Cardiac muscle cell (in vitro differentiated cells and primary cell): ENCODE measurements at places on chromosomes 4 and X.

DNA sequence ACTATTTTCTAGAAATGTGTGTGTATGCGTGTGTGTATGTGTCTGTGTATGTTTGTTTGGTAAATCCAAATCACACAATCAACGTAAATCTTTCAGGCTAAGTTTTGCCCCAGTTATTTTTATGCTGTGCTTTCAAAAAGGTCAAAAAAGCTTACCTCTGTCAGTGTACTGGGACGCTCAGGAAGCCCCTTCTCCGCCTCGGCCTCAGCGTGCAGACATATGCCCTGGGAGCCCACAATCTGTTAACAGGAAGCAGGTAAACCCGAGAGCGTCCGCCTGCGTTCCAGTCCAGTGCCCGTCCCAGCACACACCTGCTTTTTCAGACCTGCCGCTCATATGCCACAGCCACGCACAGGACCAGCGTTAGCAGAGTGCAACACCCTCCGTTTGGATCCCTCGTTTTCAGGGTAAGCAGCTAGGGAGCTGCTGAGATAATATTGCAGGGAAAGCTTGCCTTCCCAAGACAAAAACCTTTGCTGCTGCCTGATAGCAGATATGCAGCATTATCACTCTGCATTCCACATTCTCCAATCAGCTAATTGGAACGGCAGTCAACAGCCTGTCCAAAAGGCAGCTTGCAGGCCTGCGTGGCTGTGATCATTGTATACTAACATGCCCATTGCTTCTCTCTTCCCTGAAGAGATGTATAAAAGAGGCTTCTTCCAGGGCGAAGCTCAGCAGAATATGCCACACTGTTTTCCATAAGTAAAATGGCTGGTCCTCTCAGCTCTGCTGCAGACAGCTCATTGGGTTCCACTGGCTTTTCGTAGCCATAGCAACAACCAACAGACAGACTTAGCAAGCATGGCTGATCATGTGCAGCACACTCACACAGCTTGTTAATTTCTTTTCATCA, at the start of gene SORBS2:
SORBS2 (minus strand) TSS at position 686 of the 856 bp plus-strand sequence. CDS start 121,623 bp downstream, outside the sequence.
- peak; percentile 83 for DNase-seq
- peak within 1 kb of the TSS; percentile 55 for H3K4me3 ChIP-seq
- no peaks in the 10 kb centered on the region for H3K27me3 ChIP-seq
- H3K4me1 ChIP-seq: peaks cover 12% of the 10 kb centered on the region
- H3K27ac ChIP-seq: peak within 1 kb of the TSS; percentile 96

DNA sequence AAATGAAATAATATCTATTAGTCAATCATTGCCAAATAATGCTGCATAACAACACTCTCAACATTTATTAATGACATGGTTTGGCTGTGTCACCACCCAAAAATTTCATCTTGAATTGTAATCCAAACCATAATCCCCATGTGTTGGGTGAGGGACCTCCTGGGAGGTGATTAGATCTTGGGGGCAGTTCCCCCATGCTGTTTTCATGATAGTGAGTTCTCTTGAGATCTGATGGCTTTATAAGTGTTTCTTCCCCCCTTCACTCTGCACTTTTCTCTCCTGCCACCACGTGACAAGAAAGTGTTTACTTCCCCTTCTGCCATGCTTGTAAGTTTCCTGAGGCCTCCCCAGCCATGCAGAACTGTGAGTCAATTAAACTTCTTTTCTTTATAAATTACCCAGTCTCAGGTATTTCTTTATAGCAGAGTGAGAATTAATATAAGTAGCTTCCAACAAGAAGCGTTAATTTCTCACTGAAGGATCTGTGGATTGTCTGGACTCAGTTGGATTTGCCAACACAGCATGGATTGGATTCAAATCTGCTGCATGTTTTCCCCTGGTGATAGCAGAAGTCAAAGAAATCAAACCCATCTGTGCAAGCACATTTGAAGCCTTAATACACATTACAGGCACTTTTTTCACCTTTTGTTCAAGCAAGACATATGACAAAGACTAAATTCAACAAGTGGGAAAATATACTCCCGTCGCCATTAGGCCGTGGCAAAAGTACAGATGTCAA, 216.6 kb downstream of the PDGFC start:
- H3K4me1 ChIP-seq: no peaks in the 10 kb centered on the region
- H3K4me3 ChIP-seq: no peak overlapping the region
- no peaks in the 10 kb centered on the region for H3K36me3 ChIP-seq
- DNase-seq: no peak
- no peak overlapping the region for H3K27ac ChIP-seq

GRCh38 chrX:121110536-121110935, 63.1 kb downstream of the GLUD2 start:
- no peaks in the 10 kb centered on the region for H3K36me3 ChIP-seq
- no peaks in the 10 kb centered on the region for H3K4me1 ChIP-seq
- no peak overlapping the region for H3K27ac ChIP-seq
- no peak for DNase-seq
- no peak overlapping the region for H3K4me3 ChIP-seq
- no peaks in the 10 kb centered on the region for H3K27me3 ChIP-seq

- H3K27me3 ChIP-seq: no peaks in the 10 kb centered on the region
- no peaks in the 10 kb centered on the region for H3K36me3 ChIP-seq
- DNase-seq: no peak
- H3K4me3 ChIP-seq: no peak overlapping the region
- H3K27ac ChIP-seq: no peak overlapping the region
Observed at GRCh38 chrX:7027071-7027470, 120.4 kb upstream of the STS start.

GRCh38 chr4:26321373-26322221, 783 bp downstream of the RBPJ start:
- no peaks in the 10 kb centered on the region for H3K36me3 ChIP-seq
- no peaks in the 10 kb centered on the region for H3K27me3 ChIP-seq
- H3K4me3 ChIP-seq: peak overlapping the region; percentile 98
- DNase-seq: peak; percentile 30
- H3K4me1 ChIP-seq: peaks cover 20% of the 10 kb centered on the region
- peak overlapping the region; percentile 87 for H3K27ac ChIP-seq

GRCh38 chr4:8705161-8706145, 112.9 kb downstream of the CPZ start:
- no peak for DNase-seq
- H3K4me1 ChIP-seq: no peaks in the 10 kb centered on the region
- H3K4me3 ChIP-seq: no peak overlapping the region
- no peak overlapping the region for H3K27ac ChIP-seq

- DNase-seq: no peak
- no peak overlapping the region for H3K4me3 ChIP-seq
- H3K27me3 ChIP-seq: no peaks in the 10 kb centered on the region
- no peak overlapping the region for H3K27ac ChIP-seq
- H3K36me3 ChIP-seq: no peaks in the 10 kb centered on the region
Observed at GRCh38 chr4:55543858-55544257, 2.9 kb downstream of the CLOCK start.

- H3K4me3 ChIP-seq: no peak overlapping the region
- no peaks in the 10 kb centered on the region for H3K27me3 ChIP-seq
- peaks cover 25% of the 10 kb centered on the region for H3K36me3 ChIP-seq
- no peak overlapping the region for H3K27ac ChIP-seq
Observed at GRCh38 chr4:84753321-84753972, 170.5 kb downstream of the CDS1 start.

DNA sequence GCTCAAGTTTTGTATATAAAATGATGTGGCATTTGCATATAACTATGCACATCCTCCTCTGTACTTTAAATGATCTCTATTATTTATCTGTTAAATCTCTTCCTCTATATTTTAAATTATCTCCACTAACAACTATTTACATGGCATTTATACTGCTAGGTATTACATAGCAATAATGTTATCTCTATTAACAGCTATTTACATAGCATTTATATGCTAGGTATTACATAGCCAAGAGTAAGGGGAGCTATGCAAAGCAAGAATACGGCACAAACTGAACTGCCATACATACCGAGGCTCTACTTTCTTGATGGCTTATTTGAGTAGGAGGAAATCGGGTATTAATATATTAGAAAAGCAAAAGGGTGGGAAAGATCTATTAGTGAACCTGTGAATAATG, 12.7 kb downstream of the RPS6KA6 start:
- H3K4me1 ChIP-seq: no peaks in the 10 kb centered on the region
- no peaks in the 10 kb centered on the region for H3K36me3 ChIP-seq
- no peak overlapping the region for H3K27ac ChIP-seq
- H3K4me3 ChIP-seq: no peak overlapping the region

- H3K27me3 ChIP-seq: no peaks in the 10 kb centered on the region
- H3K27ac ChIP-seq: no peak overlapping the region
Observed at GRCh38 chrX:19990151-19990555, 708 bp downstream of the BCLAF3 start.
